Stimulated activated CD4-positive, alpha-beta T cell treated with anti-CD3 and anti-CD28 coated beads, Interleukin-2, amount 100 ng/mL, for 48 hours (primary cell): ENCODE measurements at places on chromosomes 16 and 17.

GRCh38 chr16:1145383-1146100, 7.4 kb upstream of the CACNA1H start:
- DNase-seq, result no peak

DNA sequence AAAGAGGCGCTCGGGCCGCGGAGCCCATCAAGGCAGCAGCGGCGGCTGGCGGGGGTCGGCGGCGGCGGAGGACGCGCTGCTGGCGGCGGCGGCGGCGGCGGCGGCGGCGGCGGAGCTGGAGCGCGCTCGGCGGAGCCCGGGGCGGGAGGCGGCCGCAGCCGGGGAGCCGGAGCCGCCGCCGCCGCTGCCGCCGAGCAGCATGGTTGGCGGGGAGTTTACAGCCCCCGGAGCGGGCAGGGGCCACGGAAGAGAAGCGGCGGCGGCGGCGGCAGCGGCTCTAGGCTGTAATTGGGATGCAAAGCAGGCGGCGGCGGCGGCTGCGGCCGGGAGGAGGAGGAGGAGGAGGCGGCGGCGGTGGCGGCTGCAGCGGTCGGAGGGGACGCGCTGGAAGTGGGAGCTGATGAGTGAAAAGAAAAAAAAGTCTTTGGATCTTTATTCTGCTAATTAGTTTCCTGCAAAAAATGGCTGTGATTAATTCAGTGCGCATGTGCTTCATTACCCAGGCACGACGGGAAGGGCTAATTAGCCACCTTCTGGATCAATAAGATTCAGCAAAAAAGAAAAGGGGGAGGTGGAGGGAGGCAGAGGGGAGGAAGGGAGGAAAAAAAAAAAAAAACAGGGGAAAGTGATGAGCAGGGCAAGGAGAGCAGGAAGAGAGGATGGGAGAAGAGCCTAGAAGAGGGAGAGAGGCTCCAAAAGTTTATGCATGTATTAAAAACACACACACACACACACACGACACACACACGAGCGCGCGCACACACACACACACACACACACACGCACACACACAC, 10.9 kb upstream of the ZFHX3 start:
- no peak for DNase-seq

DNA sequence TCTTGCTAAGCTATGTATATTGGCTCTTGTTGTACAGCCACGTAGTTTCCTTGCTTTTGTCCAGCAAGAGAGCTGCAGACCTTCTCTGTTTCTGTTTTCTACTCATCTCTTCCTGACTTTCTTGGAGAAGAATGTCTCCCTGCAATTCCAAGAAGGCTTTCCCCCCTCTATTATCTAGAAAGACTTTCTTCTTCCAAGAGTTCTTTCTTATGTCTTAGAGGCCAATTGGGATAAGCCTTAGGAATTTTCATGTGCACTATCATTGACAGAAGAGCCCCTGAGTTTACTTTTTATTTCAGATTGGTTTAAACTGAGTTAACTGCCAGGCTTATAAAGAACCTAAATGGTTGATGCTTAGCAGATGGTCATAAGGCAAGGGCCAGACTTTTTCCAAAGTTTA, 9.0 kb downstream of the CAPNS2 start:
- no peak for DNase-seq

- no peak for DNase-seq
These were observed 221.1 kb upstream of the XYLT1 start for GRCh38 chr16:17691899-17692176.

DNA sequence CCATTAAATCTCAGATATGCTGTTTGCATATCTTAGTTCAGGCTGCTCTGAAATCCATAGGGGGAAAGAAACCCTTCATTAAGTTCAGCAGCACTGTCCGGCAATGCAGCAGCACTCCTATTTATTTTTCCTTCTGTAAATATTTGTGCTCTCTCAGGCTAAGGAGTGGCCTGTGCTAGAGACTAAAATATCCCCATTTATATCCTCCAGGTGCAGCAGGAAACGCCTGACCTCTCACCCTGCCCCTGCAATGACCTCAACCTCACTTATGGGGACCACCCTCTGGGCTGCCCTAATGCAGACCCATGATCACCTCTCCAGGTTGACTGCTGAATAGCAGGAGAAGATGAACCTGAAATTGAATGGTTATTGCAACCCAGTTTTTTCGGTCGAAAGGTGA, 165.0 kb upstream of the ELAC2 start:
- DNase-seq, result no peak

DNA sequence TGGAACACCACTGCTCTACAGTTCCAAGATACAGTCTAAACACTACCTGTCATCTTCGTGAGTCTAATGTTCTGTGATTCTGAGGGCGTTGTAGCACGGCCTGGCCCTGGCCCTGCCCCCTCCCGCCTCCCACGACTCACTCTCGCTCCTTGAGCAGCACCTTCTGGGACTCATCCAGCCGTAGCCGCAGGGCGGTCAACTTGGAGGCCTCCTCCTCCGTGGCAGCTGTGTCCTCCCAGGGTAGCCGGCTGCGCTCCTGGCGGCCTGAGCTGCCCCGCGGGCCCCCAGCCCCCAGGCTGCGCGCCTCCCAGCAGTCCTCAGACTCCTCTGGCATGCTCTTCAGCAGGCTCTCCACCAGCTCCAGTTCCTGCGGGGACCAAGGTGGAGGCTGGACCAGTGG, 10.6 kb downstream of the CCDC102A start:
- no peak for DNase-seq

DNA sequence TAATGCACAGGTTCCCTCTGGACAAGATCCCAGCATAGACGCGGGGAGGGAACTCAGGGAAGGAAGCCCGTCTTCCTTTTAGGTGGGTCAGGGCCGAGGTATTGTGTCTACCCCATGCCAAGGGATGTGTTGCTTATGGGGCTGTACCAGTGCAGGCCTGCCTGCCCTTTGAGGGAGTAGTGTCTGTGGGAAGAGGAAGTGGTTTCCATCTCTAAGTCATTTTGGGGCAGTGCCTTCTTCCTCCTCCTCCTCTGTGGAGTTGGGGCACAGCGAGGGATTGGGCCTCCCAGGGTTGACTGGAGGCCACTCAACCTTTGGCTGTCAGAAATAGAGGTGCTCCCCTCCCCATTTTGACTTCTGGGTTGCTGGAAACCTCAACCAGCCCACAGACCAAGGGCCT, 26.5 kb downstream of the GJD3 start:
- DNase-seq, result no peak

DNA sequence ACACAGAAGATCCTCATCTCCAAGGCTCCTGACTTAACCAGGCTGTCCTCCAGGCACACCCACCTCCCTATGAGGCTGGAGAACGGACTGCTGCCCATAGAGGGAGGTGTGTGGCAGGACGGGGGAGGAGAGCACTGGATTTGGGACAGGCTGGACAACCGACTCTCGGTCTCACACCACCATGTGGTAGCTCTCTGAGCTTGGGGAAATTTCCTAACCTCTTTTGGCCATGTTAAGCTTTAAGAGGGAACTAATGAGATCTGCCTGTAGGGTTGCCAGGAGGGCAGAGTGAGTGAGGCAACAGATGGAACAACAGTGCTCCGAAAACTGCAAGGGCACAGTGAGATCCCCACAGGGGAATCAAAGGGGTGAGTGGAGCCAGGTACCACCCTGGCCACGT, 32.7 kb downstream of the RHBDL3 start:
- no peak for DNase-seq

GRCh38 chr17:7019367-7019766, 3.5 kb upstream of the BCL6B start:
- no peak for DNase-seq

DNA sequence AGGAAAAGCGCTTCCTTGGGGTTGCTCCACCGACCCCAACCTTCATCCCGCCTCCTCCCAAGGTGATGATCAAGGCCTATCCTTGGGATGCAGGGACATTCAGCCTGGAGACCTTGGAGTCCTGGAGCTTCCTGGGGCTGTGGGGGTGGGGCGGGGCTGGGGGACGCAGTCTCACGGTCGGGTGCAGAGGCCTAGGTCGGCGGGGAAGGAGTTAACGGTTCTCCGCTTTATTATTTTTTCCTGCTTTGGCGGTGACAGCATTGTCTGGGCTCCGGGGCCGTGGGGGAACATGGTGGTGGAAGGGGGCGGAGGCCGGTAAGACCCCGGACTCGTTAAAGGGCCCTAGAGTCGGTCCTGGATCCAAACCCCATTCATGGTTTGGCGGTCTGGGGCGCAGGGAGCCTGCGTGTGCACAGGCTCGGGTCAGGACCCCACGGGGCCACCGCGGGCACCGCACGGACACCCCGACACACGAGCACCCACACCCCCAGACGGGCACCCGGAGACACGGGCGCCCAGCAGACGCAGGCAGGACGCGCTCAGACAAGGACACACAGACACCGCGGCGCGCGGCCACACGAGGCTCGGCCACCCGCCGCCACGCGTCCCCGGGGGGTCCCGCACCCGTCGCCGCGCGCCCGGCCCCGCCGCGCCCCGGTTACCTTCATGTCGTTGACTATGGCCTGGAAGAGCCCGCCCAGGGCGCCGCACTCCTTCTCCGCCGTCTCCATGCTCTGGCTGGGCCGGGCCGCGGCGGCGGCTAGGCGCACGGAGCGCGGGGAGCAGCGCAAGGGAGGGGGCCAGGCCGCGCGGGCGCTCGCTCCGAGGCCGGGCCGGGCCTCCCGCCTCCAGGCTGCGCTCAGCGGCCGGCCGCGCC, 554 bp downstream of the MTSS2 start:
- no peak for DNase-seq

- DNase-seq, result no peak
These were observed 5.1 kb downstream of the MMP25 start for GRCh38 chr16:3051494-3051893.

- no peak for DNase-seq
These were observed 43.8 kb upstream of the NDRG4 start for GRCh38 chr16:58456193-58456592.

DNA sequence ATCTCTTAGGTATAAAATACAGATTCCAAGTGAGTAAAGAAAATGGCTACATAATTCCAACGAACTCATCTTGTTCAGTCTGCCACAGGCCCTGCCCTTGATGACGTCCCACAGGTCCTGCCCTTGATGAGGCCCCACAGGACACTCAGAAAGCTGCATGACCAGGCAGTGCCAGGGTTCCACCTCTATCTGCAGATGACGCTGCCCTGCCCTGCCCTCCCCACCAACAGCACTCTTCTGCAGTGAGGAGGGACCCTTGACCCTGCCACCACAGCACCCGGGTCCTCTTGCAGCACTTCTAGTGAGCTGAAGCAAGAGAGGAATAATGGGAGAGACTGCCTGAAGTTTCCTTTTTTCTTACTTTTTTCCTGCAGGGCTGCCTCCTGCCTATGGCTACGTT, 118.4 kb downstream of the VPS53 start:
- no peak for DNase-seq

GRCh38 chr17:41836550-41837196, 641 bp upstream of the NT5C3B start:
- no peak for DNase-seq

DNA sequence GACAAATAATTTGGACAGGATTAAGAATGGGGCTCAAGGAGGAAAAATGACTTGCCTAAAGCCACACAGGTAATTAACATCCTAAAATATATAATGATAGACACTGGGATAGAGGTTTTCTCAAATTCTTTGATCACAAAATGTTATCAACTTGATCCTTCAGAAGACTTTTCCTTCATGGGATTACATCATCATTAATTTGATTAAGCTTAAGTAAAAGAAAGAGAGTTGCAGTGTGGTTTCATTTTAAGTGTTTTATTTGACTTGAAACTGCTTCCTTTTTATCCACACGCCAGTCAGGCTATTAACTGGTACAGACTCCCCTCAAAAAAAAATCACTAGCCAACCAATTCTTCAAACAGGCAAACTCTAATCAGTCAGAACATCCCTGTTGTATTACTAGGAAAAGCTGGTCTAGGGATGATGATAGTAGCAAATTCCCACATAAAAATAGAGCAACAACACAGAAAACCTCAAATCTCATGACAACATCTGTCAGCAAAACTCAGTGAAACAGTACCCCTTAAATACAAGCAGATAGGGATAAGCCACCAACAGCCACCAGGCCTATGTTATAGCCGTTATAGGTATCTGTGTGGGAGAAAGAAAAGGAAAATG, 32.5 kb downstream of the AKAP10 start:
- DNase-seq, result no peak

GRCh38 chr17:49881054-49881402, 33.2 kb upstream of the TAC4 start:
- DNase-seq, result no peak

DNA sequence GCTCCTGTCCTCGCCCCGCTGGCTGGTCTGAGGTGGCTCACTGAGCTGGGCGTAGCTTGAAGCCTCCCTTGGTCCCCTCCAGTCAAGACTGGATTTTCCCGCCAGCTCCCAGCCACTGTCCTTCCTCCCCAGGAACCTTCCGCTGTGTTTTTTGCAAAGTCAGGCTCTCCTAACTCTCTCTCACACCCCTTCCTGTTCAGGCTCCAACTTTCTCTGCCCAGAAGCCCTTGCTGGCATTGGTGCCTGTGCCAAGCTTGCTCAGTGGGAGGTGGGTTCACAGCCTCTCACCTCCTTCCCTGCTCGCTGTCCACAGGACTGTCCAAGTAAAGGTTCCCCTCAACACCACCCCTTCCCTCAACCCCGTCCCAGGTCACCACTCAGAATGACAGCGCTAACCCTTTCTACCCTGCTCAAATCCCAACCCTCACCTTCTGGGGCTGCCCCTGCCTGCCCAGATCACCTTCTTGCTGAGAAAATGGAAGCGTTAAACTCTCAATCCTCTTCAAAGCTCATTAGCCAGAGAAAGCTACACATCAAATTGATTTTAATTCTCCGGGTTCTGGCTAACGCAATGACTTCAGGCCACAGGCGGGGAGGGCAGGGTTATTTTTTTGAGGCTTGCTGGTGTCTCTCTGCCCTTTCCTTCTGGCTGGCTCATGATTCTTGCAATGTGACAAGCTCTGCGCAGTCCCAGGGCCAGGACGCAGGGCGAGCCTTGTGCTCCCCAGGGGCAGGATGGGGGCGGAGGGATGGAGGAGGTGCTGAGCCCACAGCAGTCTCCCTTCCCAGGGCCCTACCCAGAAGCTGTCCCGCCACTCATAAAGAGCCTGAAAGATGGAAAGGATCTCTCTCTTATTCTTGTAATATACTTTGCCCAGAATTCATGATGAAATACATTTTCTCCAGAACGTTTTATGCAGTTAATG, 357.2 kb upstream of the TNRC6C start:
- DNase-seq, result no peak

DNA sequence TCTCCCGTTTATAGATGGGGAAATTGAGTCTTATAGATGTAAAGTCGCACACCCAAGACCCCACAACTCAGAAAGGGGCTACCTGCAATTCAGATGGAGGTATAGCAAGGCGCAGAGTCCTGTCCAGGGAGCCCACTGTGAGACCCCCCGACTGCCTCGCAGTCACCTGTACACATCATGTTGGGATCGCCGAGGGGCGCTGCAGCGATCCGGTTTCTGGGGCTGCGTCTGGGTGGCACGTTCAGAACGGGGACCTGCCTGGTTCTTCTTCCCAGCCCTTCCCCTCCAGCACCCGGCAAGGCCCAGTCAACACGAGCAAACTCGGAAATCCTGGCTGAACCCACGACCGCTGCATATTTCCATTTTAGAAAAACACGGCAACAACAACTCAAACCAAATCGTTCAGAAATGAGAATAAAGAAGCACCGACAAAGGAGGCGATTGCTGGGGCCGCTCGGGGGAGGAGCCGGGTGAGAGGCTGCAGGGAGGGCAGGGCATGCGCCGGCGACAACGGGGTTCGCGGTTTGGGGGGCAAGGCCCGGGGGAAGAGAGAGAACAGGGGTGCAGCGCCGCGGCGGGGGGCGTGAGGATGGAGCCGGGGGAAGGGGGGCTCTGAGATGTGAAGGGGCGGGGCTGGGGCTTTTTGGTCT, 643 bp downstream of the HSDL1 start:
- DNase-seq, result peak; percentile 19

- DNase-seq, result no peak
These were observed 8.3 kb downstream of the EVPL start for GRCh38 chr17:76018801-76019200.
